HTR-8/SVneo (cell line): ENCODE measurements at places on chromosomes 6 and 20.

DNA sequence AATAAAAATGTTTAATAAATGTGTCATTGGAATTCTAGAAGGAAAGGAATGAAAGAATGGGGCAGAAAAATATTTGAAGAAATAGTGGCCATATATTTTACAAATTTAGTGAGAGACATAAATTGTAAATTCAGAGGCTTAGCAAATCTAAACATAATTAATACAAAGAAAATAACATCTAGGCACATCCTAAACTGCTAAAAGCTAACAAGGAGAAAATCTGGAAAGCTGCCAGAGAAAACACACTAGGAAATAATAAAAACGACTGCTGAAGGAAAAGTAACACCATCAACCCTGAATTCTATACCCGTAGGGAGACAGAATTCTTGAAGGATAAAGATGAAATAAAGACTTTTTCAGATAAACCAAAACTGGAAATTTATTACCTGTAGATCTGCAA lies 23.8 kb downstream of the CYB5R4 start:
- DNase-seq, result no peak

- DNase-seq, result peak; percentile 73
These were observed 17.3 kb downstream of the FKBP1A start for GRCh38 chr20:1375515-1375914.

GRCh38 chr6:140440223-140440835 lies 1065.9 kb upstream of the CITED2 start:
- no peak for DNase-seq

- DNase-seq, result no peak
These were observed 297.7 kb downstream of the CDC5L start for GRCh38 chr6:44685213-44685612.

DNA sequence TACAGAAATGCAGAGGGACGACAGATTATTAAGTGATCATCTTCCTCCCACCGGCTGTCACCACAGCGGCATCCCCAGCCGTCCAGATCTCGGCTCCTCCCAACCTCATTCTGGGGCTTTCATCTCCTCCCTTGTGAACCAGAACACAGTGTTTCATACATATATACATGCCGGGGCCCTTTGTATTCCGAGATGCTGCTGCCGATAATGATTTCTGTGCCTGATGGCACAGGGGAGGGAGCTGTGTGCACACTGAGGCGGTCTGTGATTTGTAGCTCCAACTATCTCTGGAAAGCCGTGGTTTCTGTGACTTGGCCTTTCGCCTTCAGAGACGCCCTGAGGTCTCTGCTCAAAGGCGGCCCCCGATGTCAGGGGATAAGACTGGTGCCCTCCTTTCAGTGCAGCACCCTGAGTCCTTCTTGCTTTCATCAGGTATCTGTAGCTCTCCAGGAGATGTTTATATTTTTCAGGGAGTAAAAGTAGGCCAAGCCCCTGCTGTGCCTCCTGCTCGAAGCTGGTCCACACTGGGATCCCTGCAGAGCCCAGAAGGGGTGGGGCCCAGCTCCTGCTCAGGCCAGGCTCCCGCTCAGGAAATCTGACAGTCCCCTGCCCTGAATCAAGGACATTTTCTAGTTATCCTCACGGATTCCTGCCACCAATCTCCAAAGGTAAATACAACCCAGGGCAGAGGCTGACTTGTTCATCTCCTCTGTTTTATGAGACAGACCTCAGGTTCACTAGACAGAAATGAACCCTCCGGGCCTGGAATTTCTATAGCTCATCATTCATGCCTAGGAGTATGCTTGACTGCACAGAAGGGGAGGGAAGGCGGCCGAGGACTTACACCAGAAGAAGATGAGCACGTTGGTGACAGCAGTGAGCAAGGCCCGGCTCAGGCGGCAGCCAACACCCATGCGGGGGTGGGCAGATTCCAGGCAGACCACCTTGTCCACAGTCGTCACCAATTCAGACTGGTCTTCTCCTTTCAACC lies 11.2 kb downstream of the LEMD2 start:
- DNase-seq, result no peak

DNA sequence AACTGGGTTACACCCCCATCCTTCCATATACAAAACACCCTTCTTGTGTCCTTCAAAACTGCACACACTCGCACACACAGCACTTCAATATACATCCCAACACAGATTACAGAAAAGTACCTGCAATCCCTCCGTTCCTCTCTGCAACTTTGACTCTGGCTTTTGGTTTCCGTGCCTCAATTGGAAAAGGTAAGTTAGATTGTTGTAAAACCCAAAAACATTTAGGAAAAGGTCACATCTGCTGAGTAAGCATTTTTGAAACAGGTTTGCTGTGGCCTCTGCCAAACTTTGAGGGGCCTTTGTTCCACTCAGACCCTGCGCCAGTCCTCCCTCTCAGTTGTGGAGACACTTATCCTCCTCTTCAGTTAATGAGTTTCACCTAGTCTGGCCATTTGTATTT lies 4.2 kb downstream of the NKX2-4 start:
- DNase-seq, result no peak

DNA sequence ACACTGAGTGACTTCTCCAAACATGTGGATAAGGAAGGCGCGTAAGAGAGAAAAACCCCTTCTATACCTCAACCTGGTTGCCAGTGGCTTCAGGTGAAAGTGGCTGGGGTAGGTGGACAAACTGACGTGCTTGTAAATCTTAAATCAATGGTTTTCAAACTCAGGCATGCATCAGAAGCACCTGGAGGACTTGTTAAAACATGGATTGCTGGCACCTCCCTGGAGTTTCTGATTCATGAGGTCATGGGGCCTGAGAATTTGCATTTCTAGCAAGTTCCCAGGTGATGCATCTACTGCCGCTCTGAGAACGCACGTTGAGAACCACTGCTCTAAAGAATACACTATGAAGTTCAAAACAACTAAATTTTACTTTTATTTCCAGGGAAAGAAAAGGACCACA lies 31.9 kb upstream of the TAB2 start:
- no peak for DNase-seq

DNA sequence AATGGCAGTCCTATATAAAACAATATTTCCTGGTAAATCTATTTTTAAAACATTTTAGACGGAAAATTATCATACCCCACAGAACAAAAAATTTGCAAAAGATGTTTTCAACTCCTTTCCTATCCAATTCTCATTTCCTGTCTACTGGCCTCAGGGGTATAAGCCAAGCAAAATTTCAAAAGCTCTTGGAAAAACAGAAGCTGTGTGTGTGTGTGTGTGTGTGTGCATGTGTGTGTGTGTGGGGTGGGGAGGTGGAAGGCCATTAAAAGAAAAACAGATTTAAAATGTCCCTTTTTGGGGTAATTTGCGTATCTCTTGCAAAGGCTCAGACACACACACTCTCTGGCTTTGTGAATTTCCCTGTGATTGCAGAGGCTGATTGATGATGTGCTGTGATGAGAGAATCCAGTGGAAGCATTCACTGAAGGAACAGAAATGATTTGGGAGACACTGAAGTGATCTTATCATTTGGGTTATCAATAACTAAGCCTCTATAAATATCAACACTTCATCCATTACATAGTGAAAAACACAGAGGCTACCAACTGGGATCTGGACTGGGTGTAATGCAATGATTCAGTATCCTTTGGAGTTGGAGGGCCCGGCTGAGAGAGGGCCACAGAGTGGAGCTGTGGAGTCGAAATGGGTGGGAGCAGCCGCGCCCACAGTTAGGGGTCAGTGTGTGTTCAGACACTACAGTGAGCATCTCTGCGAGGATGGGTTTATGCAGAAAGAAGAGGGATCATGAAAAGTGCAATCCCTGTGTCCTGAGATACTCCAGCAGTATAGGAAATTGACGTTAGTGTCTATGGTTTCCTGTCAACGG lies 106.8 kb upstream of the PREP start:
- DNase-seq, result peak; percentile 10

DNA sequence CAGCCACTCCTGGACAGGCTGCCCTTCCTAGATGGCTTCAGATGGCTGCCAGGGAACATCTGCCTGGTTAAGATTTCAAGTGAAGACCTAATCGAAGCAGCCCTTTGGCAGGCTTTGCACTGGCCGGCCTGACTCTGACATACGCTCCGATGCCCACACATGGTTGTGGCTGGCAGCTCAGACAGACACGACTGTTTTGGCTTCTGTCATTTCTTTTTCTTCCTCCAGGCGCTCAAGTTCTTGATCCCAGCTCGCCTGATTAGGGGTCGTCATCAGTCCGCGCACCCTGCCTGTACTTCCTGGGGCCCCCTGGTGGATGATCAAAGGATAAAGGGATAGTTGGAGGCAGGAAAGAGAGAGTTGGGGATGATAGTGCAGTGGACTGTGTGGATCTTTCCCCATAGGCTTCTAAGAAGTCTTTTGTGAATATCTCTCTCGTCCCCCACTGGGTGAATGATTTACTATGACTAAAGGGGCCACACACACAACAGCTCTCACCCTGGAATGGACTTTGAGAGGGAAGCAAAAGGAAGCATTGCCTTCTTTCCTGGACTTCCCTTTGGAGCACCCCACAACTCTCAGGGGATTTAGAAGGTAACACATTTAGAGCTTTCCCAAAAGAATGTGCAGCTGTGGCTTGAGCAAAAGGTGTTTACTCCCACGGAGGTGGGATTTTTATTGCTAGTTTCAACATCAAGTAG lies 21.4 kb upstream of the TRAM2 start:
- peak; percentile 69 for DNase-seq

DNA sequence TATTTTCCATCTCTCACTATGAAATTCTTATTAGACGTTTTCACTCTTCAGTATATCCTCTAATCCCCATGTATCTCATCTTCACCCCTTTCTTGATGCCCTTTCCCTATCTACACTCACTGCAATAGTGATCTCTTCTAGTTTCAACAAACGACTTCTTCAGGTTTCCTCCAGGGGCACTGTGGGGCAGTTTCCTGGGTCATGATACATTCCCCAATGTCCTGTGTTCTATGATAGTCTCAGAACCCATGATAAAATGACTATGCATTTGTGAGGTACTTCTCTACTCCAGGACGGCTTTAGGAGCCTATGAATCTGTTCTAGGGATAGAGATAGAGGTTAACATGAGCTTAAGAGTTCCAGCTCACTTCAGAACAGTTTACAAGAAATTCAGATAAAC lies 183.3 kb downstream of the FOXC1 start:
- peak; percentile 42 for DNase-seq

DNA sequence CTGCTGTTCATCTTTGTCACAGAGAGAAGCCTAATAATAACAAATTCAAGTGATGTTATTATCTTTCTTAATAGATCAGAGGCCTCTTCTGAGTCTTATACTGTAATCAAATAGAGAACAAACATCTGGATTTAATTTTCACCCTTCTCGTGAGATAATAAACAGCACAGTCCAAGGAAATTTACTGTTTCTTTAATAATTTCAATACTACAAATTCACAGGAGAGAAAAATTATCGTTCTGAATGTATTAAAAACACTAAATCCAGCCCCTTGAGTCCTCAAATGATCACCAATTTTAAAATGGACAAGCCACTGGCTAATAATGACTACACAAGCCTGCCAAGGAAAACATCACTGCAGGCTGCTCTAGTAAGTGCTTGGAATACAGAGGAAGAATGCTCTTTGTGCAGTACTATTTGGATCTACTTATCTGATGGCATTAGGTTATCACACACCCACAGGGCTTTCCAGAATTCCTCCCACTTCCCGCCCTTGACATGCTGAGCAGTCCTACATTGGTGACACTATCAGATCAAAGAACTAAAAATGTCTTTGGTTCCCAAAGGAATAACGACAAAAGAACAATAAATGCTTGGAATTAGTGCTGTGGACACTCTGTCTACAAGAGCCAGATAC lies 38.1 kb downstream of the SYNE1 start:
- no peak for DNase-seq

GRCh38 chr6:124205921-124206320 lies 402.3 kb downstream of the NKAIN2 start:
- no peak for DNase-seq

DNA sequence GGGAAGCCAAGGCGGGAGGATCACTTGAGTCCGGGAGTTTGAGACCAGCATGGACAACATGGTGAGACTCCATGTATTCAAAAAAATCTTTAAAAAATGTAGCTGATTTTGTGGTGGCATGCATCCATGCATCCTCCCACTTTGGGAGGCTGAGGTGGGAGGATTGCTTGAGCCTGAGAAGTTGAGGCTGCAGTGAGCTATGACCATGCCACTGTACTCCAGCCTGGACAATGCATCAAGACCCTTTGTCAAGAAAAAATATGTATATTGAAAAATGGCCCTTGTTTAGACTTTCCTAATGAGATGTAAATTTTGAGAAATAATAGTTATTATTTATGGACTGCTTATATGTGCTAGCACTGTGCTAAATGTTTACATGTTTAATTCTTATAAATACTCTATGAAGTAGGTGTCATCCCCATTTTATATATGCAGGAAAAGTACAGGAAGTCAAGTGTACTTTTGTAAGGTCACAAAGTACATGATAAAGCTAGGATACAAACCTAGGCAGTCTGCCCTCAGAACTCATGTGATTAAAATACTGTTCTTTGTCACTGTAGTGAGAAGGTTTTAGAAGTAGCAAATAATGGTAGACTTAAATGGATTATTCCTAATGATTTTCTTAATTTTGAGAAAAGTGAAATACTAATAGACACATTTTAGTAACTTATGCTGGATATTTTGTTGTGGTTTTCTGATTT lies 58.8 kb downstream of the ITCH start:
- DNase-seq, result no peak

GRCh38 chr6:126307849-126308248 lies 32.1 kb upstream of the CENPW start:
- DNase-seq, result no peak

- DNase-seq, result no peak
These were observed 13.6 kb downstream of the GINS1 start for GRCh38 chr20:25421102-25421501.

GRCh38 chr6:132227904-132228303 lies 173.4 kb downstream of the MOXD1 start:
- no peak for DNase-seq
